COR-L47 (cell line): ENCODE measurements at places on chromosomes 7 and 10.

DNA sequence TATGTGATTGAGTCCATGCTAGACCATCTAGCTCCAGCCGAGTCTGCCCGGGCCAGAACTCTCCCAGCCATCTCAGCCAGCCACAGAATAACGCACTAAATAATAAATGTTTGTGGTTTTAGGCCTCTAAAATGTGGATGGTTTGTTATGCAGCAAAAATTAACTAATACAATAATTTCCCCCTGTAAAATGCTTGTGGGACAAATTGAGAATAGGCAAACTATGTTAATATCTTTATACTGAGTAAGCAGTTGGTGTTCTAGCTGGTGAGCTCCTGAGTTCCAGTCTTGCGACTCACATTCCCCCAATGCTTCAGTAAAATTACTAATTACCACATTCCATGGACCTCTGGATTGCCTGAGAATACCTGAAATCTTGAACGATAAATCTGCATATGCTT is 316.8 kb upstream of the NFE2L3 start:
- DNase-seq = no peak

DNA sequence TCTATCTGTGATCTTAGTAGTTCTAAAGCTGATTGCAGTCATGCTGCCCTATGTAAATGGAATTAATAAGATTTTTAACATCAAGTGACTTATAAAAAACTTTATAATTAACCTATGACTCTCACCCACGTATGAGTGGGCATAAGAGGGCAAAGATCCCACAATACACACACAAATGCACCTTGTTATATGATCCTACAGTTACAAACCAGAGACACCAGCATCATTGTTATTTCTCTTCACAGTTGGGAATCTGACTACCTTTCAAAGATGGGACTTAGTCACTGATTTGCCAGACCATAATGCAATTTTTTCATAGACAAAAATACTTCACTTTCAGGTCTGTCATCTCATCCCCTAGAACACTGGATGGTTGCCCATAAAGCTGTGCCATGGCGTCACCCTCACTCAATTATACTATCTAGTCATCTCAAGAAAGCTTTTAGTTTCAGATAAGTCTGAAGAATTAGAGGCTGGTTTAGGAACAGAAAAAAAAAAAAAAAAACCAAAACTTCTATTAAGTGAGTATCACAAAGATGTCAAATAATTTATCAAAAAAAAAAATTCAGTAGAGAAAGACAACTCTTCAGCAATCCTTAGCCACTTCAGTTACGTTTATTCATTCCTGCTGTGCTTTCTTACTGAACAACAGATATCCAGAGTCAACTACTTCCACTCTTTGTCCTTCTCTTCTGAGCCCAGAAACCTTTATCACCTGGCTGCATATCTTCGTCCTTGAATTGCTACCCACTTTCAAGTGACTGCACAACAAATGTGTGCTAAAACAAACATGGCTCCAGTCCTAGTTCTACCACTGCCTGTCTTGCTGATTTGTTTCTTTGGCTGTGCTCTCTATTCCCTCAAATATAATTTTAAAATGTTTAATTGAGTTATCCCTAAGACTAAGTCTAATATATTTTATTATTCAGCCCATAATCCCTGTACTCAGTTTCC is 175.0 kb upstream of the CHRM2 start:
- no peak for DNase-seq

DNA sequence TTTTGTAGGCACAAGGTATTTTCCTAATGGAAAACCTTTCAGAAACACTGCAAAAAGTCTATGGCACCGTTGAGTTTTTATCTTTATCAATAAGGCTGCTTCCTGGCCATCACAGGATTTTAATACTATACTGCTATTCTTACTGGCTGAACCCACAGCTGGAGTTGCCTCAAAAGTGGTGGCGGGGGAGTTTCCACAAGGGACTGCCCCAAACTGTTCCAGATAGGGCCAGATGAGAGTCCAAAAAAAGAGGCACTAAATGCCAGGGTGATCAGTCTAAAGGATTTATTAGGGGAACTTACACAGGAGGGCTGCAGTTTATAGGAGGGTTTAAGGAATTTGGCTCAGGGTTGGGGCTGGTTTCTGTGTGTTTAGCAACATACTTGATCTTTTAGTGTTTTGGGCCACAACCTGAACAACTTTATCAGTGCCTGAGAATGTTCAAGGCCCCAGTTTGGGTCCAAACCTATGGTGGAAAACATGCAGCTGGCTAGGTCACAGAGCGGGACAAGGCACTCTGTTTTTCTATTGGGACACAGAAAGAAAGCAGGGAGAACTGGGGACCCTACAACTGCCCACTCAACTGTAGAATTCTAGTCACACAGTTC is 41.4 kb downstream of the STAM start:
- no peak for DNase-seq

DNA sequence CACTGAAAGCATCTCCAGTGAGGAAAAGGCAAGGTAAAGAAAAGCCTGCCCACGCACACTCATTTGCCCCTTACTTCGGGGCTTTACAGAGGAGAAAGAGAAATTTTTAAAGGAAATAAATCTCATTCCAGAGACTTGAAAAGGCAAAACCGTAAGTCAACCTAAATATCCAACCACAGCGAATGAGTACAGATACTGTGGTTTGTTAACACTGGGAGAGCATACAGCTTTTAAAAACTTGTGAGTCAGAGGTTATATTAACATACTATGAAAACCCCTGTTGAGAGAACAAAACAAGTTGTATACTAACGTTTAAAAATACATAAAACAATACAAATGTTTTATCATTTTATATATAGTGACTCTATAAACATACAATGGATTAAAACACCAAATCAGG is 28.6 kb upstream of the ST7 start:
- DNase-seq = no peak

GRCh38 chr10:52951824-52952223 is 179.2 kb upstream of the MBL2 start:
- DNase-seq = no peak

DNA sequence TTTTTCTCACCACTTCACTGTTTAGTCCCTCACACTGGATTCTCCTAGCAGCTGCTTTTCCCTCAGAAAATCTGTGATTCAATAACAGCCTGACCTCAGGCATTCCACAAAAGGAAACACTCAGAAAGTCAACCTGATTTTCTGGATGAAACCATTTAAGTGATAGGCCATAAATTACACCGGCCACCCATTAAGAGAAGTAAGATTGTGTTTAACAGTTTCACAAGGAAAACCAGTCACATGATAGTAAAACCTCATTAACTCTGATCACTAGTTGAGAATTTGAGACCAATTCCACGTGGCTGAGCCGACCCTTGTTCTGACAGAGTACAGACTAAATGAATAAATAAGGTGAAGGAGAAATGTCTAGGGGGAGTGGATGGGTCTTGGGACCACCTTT is 7.7 kb downstream of the GRM8 start:
- no peak for DNase-seq

DNA sequence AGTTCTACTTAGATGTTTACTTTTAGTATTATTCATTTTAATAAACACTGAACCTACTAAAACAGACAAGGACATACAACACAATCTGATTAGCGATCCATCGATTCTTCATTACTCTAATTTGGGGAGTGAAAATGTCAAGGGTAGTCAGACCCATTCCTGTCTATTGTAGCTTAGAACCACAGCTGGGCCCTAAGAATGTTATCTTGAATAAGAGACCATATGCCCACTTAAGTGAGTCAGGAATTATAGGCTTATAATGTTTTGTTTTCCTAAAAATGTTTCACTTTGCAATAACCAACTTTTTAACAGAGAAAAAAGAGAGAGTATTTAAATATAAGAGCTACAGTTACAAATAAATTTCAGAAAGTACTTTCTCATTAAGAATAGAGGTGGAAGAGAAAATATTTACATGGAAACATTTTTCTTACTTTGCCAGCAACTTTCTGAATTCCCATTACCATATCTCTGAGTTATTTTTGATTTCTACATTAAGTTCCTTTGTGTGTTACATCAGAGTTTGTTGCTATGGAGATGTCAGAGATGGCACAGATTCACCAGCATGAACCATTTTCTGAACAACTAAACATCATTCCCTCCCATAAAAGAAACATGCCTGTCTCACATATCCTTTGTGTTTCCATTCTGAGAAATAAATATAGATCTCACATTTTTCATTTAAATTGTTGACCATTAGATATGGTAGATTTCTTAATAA is 75.4 kb upstream of the SLC13A1 start:
- DNase-seq = no peak

GRCh38 chr10:70494966-70495365 is 16.4 kb downstream of the PALD1 start:
- no peak for DNase-seq

GRCh38 chr10:77578583-77579227 is 58.9 kb downstream of the KCNMA1 start:
- no peak for DNase-seq

DNA sequence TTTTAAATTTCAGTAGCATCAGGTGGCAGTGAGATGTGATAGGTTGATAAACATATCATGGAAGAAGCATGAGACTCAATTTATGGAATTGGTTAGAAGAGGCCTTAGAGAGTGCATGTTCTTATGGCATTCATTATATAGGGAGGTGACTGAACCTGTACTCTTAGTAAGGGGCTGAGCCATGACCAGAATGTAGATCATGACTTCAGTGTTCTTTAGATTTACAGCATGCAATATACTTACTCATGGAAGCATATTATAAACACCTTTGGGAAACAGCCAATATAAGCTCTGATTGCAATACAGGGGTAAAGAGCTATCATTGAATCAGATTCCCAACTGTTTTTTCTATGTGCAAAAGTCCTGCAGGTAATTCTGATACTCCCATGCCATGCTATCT is 50.2 kb downstream of the NT5C3A start:
- DNase-seq = no peak

DNA sequence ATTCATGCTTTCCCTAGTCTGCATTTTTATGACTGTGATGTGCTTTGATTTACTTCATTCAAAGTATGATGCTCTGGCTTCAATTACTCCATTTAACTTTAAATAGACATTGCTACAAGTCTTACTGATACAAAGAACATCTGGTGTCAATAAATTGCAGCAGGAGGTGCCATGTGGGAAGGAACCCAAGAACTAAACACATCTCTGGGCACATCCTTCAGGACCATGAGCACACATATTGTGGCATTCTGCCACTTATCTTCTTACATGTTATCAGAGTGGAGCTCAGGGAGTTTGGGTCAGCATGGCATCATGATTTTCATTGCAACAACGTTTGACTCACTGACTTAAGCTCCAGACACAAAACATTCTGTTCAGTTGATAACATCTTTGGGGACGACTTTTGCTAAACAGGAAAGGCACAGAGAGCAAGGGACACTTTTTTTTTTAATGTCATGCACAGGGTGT is 227.0 kb downstream of the DKK1 start:
- DNase-seq = no peak

- DNase-seq = no peak
Observed at GRCh38 chr7:124808206-124808605, 42.6 kb upstream of the GPR37 start.

- DNase-seq = no peak
Observed at GRCh38 chr7:129168231-129169021, 20.0 kb upstream of the SMO start.

DNA sequence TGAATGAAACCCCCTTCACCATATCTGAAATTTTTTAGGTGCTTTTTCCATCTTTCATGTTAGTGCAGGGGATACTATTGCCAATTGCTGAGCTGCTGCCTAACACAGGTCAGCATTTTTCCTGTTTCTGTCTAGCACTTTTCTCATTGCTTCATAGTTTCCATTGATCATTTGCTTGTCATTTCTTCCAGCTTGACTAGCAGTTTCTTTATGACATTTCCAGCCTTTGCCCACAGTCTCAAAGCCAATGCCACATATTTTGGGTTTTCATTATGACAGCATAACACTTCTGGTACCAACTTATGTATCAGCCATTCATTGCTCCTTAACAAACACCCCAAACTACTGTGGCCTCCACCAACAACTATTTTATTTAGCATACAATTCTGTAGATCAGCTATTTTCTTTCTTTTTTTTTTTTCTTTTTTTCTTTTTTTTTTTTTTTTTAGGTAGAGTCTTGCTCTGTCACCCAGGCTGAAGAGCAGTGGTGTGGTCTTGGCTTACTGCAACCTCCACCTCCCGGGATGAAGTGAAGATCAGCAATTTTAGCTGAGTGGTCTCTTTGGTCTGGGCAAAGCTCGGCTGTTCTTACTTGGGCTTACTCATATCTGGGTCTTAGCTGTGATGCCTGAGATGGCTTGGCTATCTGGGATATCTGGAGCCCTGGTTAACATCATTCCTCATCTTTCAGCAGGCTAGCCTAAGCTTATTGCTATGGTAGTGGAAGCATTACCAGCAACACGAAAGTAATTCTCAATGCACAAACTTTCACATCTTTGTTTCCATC is 102.3 kb downstream of the EPC1 start:
- no peak for DNase-seq

DNA sequence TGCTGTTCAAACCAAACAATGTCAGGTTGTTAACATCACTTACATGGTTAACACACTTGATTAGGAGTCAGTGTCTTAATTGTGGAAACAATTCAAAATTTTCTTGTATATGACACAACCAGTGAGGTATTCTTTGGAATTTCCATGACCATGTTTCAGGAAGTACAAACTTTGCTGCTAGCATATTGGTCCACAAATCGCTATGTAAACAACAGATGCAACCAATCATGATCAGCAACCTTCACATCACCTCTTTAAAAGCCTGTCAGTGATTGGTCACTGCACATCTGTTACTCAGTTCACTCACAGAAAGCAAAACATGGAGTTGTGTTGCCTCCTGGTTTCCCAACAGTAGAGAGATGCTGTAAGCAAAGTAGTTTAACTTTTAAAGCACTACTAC is 108.9 kb upstream of the FAM3C start:
- DNase-seq = no peak

DNA sequence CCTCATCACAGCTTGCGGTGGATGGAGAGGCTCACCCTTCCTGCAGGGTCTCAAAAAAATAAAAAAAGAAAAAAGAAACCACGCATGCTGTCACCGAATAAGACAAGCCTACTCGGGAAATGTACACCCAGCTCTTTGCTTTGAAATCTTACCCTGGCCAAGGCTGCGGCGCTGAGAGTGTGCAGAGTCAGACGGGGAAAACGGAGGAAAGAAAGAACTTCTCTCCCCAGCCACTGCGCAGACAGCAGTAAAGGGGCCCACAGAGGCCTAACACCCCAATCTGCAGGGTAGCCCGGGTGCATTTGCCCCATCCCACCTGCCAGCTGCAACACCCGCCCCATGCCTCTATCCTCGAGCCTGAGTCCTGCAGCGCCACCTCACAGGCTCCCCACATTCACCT is 14.8 kb downstream of the SLIT1 start:
- no peak for DNase-seq

GRCh38 chr7:56493196-56493595 is 377.0 kb upstream of the NUPR2 start:
- no peak for DNase-seq
